PC-3 (cell line): ENCODE measurements at places on chromosomes 12 and 14. TPM values are rescaled to one million over a fixed set of nuclear protein-coding genes. Genes with fewer than 3 reads are reported as not detected.

DNA sequence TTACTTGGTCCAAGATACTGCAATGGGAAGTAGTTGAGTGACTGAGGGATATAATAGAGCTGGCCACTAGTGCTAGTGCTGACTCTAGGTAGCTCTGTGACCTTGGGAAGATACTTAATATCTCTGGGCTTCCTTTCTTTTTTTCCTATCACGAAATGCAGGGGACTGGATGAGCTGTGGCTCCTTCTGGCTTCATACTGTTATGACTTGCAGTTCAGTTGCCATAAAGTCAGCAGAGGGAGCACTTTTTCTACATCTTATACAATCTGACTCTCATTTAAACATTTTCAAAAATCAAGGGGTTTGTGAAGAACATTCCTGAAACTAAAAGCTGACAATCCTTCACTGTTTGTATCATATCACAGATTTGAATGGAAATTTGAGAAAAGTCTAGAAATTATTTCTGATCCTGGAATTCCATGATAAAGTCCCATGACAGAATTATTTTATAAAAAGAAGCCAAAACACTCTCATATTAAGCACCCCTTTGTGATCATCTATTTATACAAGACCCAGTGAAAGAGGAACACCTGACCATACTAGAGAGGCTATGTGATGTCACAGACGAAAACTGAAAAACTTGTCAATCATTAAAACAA, 5.3 kb downstream of the BHLHE41 start:
- H3K27me3 ChIP-seq = no peaks in the 10 kb centered on the region
- H3K4me1 ChIP-seq = peaks cover 54% of the 10 kb centered on the region
- H3K4me3 ChIP-seq = peak overlapping the region; percentile 77
- H3K27ac ChIP-seq = peak overlapping the region; percentile 74
- peaks cover 29% of the 10 kb centered on the region for H3K36me3 ChIP-seq

GRCh38 chr12:92471551-92471950, 231.2 kb upstream of the PLEKHG7 start:
- DNase-seq = no peak
- no peaks in the 10 kb centered on the region for H3K36me3 ChIP-seq
- H3K27ac ChIP-seq = no peak overlapping the region
- H3K27me3 ChIP-seq = no peaks in the 10 kb centered on the region
- H3K4me1 ChIP-seq = peaks cover 11% of the 10 kb centered on the region

GRCh38 chr14:104136472-104137296, 1.7 kb upstream of the KIF26A start:
- no peaks in the 10 kb centered on the region for H3K36me3 ChIP-seq
- DNase-seq = no peak
- no peak overlapping the region for H3K4me3 ChIP-seq
- no peak overlapping the region for H3K27ac ChIP-seq

The IFNG-AS1 gene
- total RNA-seq = not detected in 2 replicates

The TEP1 gene
- total RNA-seq = 8.9 and 11.7 TPM in 2 replicates

DNA sequence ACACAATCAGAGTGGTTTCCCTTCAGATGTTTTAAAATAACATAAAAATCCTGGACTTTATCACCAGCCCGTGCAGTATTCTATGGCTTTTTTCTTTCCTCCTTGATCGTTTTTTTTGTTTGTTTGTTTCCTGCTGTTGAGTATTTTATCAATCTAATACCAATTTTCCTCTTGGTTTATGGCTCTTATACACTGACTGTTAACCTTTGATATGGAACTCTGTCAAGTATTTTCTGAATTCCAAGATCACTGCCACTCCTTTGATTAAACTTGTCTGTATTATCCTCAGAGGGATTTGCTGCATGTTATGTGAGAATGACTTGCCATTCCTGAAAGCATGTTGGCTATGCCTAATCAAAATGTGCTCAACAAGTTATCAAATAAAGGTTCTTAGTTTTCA, 88.4 kb downstream of the PELI2 start:
- DNase-seq = no peak
- H3K4me1 ChIP-seq = no peaks in the 10 kb centered on the region

GRCh38 chr12:68828672-68829068, 20.7 kb downstream of the MDM2 start:
- no peak overlapping the region for H3K4me3 ChIP-seq
- no peaks in the 10 kb centered on the region for H3K27me3 ChIP-seq
- H3K36me3 ChIP-seq = peaks cover 55% of the 10 kb centered on the region; the same call in 1 of the 2 replicates
- peaks cover 12% of the 10 kb centered on the region for H3K4me1 ChIP-seq
- no peak overlapping the region for H3K27ac ChIP-seq

The JDP2 gene
- total RNA-seq = 5.8 and 8.2 TPM in 2 replicates

GRCh38 chr14:73424453-73424852, 33.9 kb downstream of the NUMB start:
- no peak overlapping the region for H3K4me3 ChIP-seq
- no peaks in the 10 kb centered on the region for H3K27me3 ChIP-seq
- H3K36me3 ChIP-seq = 0 out of 2 replicates have a peak, but pooled peaks cover 6% of the 10 kb centered on the region
- H3K27ac ChIP-seq = no peak overlapping the region
- no peak for DNase-seq

GRCh38 chr12:69151254-69151764, 88.1 kb upstream of the CPSF6 start:
- no peak overlapping the region for H3K27ac ChIP-seq
- H3K36me3 ChIP-seq = no peaks in the 10 kb centered on the region
- DNase-seq = no peak

DNA sequence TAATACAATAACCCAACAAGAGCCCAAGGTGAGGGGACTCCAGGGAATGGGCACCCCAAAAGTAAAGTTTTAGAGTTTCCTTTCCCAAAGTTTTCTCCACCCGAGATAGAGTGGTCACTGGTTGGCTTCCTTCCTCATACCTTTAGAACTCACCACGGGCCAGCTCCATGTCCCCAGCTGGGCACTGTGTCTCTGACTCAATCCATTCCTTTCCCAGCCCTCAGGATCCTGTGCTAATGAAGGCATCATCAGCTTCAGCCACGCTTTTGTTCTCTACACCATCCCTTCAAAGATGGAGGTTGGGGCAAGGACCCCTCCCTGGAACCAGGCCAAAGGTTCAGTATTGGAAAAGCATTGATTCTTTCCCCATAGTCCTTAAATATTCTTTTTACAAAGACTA, 59.8 kb upstream of the VASH1 start:
- no peaks in the 10 kb centered on the region for H3K36me3 ChIP-seq
- DNase-seq = no peak
- H3K4me3 ChIP-seq = no peak overlapping the region
- H3K27ac ChIP-seq = no peak overlapping the region
- peaks cover 42% of the 10 kb centered on the region; the same call in 1 of the 2 replicates for H3K27me3 ChIP-seq
- H3K4me1 ChIP-seq = no peaks in the 10 kb centered on the region

The FICD gene
- total RNA-seq = 6.4 and 18.5 TPM in 2 replicates

GRCh38 chr12:127044836-127045235, 1222.1 kb upstream of the TMEM132C start:
- H3K27ac ChIP-seq = no peak overlapping the region
- H3K4me3 ChIP-seq = no peak overlapping the region
- peaks cover 19% of the 10 kb centered on the region for H3K4me1 ChIP-seq
- H3K27me3 ChIP-seq = no peaks in the 10 kb centered on the region
- DNase-seq = no peak
- H3K36me3 ChIP-seq = no peaks in the 10 kb centered on the region

The HVCN1 gene
- total RNA-seq = 2.2 and 3.3 TPM in 2 replicates

The TSPAN19 gene
- not detected in 2 replicates for total RNA-seq

The ZNF84 gene
- total RNA-seq = 3.2 and 12.9 TPM in 2 replicates

The RERG gene
- total RNA-seq = not detected in 2 replicates

The HOXC12 gene
- 0.33 and 1.2 TPM in 2 replicates for total RNA-seq
